NCI-H1417 (cell line): ENCODE measurements at places on chromosomes 1 and 21.

DNA sequence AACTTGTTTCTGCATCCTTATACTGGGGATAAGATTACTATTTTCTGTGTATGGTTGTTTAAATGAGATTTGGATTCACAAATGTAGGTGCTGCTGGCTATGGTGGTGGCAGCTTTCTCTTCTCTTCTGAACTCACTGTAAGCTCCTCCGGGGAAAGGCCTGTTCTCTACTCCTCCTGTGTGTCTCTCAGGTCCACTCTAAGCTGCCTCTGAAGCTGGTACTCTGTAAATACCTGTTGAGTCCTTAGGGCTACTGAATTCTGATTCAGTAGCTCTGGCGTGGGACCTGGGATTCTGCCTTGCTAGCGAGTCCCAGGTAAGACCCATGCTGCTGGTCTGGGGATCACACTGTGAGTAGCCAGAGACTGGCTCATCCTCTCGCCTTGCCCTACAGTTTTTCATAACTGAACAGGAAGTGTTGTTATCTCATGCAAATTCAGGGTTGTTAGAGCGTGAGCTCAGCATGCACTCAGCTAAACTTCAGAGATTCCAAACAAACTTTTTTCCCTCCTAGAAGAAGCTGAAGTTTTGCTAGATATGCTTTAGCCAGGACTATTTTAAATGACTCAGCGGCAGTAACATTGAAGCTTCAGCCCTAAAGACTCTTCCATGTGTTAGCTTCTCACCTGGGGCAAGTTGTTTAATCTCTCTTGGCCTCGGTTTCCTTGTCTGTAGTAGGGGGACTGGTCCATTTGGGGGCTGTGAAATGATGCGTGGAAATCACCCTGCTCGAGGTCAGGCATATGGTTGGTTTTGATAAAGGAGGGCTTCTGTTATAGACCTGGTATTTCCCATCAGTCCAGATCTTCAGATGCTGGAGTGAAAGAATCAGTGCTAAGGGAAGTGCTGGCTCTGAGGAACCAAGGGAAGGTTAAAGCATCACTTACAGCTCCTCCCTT is 271.5 kb upstream of the TMEM51 start:
- no peak for DNase-seq

DNA sequence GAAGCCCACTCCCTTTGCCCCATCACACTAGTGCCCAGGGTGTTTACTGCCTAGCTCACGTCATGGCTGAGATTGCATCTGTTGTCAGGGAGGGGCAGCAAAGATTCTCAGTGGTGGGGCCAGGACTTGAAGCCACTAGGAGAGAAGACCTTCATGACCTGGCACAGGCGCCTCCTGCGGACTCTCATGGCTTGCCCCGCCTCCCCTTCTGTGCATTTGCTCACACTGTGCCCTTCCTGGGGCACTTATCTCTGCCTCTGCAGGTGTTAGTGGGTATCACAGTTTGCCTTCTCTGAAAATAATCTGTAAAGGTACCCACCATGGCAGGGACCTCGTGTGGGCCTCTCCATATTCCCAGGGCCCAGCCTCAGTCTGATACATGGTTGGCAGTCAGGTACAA is 20.1 kb downstream of the PTPRU start:
- no peak for DNase-seq

GRCh38 chr1:157181258-157181657 is 43.1 kb upstream of the ETV3 start:
- DNase-seq = no peak

- no peak for DNase-seq
Observed at GRCh38 chr1:150563340-150564038, 14.3 kb downstream of the ADAMTSL4 start.

DNA sequence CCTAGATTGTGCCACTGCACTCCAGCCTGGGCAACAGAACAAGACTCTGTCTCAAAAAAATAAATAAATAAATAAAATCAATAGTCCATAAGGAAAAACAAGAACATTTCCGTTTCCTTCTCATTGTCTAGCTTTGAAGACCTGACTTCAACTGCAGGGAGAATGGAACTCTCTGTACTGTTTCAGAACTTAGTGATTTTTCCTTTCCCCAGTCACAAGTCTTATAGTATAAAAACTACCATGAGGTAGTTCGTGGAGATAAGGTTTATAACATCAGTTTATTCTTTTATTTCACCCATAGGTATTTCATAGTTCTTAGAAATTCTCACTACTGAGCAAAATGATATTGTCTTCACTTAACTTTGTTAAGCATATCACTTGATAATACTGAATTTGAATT is 11.4 kb upstream of the RWDD3 start:
- no peak for DNase-seq
